ENCODE measurements at places on chromosomes 2 and 18.
A peak's percentile ranks its signal among the peaks of the same experiment; 100 is the strongest.

DNA sequence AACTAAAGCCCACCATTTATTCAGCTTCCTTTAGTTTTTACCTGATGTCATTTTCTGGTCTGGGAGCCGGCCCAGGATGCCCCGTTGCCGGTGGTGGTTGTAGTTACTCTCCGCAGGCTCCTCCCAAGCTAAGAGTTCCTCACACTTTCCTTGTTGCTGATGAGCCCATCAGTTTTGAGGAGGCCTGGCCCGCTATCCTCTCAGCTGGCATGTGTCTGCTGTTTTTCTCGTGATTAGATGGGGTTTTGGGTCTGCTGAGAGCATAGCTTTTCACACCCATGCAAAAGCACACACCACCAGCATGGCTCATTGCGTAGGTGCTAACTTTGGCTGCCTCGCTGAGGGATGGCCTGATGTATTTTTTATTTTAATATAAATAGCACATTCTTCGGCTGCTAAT is 72.1 kb downstream of the PSMG2 start:
- no peak for DNase-seq

DNA sequence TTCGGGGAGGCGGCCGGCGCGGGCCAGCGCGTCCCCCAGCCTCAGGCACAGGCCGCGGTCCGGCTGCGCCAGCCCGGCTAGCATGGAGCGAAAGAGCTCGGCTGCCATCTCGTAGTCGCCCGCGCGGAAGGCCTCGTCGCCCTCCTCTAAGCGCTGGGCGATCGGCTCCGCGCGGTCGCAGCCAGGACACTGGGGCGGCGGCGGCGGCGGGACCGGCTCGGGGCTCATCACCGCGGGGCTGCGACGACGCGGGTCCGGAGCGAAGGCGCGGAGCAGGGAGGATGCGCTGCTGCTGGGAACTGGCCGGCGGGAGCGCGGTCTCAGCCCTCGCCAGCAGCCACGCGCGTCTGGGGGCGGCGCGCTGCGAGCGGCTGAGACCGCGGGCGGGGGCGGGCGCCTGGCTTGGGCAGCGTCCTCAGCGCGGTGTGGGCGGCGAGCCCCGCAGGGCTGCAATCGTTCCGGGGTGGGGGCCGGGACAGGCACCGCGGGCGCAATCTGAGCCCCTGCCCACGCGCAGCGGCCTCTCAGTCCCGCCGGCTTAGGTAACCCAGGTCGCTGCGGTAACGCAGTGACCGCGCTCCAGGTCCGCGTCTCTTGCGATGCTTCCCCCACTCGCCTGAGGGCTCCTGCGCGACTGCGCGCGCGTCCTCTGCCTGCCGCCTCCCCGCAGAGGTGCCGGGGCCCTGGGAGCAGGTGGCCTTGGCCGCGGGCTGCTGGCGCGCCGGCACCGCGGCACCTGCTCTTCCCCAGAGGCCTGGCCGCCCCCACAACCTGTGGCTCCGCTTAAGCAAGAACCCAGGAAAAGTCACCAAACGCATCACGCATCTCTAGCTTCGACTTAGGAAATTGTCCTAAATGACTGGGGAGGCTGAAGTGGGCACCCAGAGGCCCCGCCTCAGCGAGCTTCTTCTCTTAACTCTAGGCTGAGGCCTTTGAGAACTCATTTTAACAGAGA is at the start of gene LONRF2:
LONRF2 (minus strand) TSS at position 636 of the 955 bp plus-strand sequence; CDS start at position 228, 408 bp downstream.
- no peak for DNase-seq

DNA sequence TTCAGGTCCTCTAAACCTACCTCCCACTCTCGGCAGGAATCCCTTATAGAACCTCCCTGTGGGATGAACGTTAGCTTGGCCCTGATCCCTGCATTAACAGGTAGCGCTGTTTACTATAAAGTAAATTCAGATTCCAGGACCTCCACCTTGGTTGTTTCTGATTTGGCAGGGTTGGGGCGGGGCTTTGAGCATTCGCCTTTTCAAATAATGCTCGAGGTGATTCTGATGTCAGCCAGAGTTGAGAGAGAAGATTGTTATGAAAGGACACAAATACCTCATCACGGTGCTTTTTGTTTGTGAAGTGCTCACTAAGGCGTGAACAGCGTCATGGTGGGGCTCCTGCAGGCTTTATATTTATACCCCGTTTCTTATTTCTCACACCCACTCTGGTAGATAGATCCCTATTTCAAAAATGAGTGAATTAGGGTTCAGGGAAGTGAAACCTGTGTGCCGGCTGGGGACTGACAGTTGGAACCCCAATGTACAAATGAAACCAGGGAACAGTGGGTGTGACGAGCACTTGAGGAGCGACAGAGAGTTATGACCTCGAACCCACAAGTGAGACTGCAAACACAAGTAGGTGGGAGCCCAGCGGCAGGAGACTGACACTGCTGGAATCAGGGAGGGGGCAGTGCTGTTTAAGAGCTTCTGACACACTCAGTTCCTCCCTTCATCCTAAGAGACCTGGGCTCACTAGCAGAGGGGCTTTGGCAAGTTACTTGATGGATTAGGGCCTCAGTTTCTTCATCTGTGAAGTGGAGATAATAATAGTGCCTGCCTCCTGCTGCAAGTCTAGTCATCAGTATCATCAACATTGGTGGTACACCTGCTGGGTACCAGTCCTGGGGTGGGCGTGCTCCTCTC is 14.2 kb upstream of the CXCR4 start:
- DNase-seq, result peak; percentile 72

DNA sequence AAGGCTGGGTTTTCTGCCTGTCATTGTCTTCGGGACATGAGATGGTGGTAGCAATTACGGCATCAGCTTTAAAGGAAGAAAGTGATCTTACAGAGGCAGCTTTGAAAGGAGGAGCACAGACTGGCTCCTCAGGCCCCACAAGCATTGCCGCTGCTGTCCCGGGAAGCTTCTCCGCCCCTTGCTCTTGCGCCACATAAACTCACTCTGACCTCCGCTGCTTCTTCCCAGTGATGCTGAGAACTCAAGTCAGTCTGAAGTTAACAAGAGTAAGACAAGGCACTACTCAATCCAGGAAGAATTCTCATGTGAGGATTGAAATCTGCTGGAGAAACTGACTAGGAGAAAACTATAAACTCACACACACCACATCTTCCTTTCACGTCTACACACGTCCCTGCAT is 112.4 kb upstream of the RIOK3 start:
- no peak for DNase-seq

DNA sequence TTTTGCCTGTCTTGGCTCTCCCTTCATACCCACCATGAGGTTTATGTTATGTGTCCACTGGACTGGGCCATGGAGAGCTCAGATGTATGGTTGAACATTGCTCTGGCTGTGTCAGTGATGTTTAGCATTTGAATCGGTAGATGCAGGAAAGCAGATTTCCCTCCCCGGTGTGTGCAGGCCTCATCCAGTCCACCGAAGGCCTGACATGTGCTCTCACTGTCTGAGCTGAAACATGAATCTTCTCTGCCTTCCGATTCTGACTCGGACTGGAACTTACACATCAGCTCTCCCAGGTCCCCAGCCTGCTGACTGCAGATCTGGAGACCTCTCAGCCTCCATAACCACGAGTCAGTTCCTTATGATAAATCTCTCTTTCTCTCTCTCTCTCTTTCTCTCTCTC is 72.4 kb upstream of the SLC66A3 start:
- no peak for DNase-seq

DNA sequence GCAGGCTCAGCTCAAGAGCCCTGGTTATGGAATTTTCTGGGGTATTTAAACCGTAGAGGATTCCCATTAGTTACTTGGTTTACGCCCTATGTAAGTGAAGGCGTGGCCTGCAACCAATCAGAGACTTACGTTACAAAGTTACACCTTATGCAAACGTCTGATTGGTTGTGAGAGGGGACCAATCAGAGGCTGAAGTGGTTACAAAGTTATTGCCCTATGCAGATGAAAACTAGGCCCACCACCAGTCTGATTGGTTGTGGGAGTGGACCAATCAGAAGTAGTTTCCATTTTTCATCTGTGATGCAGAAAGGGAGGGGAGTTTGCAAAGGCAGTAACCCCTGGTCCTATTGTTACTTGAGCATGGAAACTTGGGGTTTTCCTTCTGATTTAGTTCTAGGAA is 49.1 kb downstream of the DLGAP1 start:
- DNase-seq, result no peak

All from T-helper 1 cell (primary cell).